Breast epithelium (tissue), 4 donors: ENCODE measurements at places on chromosomes 16 and 17. TPM values are rescaled to one million over a fixed set of nuclear protein-coding genes. Genes with fewer than 3 reads are reported as not detected.

- DNase-seq: no peak
Measured at GRCh38 chr17:31535581-31535981, 144.1 kb downstream of the RAB11FIP4 start.

- no peak for DNase-seq
Measured at GRCh38 chr17:66354472-66354871, 52.1 kb downstream of the PRKCA start.

GRCh38 chr16:61148930-61149329 is 887.3 kb downstream of the CDH8 start:
- DNase-seq: no peak

DNA sequence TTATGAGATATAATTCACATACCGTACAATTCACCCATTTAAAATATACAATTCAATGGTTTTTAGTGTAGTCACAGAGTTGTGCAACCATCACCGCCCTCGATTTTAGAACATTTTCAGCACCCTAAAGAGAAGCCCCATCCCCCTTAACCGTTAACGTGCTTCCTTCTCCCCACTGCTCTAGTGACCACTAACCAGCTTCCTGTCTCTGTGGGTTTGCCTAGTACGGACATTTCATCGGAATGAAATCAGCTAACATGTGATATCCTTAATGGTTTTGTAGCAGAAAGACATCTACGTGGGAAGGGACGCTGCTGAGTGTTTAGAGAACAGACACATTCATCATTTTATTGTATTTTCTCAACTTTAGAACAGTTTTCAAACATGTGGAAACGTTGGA is 80.8 kb upstream of the HSBP1 start:
- DNase-seq: no peak

DNA sequence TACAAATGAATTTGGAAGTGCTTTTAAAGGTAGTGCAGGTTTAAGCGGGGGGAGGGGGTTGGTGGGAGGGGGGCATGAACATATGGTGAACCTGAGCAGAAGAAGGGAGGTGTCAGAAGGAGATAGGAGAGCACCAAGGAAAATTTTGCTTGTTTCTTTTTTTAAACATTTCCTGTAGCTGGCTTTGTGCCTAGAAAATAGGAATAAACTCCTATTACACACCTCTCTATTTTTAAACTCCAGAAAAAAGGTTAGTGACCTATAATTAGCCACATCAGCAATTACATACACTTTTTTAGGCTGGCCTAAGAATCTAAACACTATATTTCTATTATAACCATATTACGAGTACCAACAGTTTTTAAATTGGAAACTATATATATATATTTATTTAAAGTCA is 159.1 kb downstream of the SKAP1 start:
- DNase-seq: no peak

- DNase-seq: no peak
Measured at GRCh38 chr17:75152922-75153779, 1.2 kb downstream of the JPT1 start.

- no peak for DNase-seq
Measured at GRCh38 chr17:77833769-77834168, 124.7 kb upstream of the TNRC6C start.

DNA sequence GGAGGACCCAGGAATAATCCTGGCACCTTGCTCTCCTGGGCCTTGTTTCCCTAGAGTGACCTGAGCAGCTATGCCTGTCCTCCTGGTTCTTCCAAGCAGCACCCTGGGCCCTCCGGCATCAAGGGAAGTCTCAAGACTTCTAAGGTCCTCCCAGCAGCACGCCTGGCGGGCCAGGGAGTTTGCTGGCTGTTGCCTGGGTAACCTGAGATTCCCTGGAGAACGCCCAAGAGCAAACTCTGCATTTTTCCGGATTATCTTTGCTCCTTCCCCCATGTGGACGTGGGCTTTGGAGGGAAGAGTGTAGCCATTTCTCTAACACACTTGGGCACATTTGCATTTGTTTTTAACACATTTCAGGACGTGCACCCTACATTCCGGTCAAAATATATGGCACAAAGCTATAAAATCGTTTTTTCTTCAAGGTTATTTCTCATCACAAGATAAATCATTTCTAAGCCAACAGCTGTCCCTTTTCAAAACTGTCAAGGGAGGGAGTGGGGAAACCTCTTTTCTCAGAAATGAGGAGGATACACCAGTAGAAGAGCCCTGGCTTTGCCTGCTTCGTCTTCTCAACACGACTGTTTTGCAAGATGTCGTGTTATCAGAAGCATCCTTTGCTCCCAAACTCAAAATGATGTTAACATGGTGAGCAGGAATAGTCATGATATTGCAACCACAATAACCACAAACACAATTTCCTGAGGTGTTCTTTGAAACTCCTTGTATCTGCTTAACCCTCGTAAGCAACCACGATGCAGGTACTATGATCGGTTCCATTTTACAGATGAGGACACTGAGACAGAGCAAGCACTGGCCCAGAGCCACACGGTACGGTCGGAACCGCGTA is 116.5 kb downstream of the ADCY9 start:
- no peak for DNase-seq

GRCh38 chr16:88631384-88631783 is 7.0 kb upstream of the IL17C start:
- DNase-seq: no peak

- DNase-seq: no peak
Measured at GRCh38 chr17:77145612-77146245, 5.0 kb downstream of the SEC14L1 start.

RRAD gene
- total RNA-seq: 7.7 TPM

GOT2 gene
- 45.2 TPM for total RNA-seq

SDR42E1 gene
- total RNA-seq: 6.9 TPM

ANKRD40CL gene
- total RNA-seq: not detected

GP2 gene
- total RNA-seq: 1.9 TPM

RGS9 gene
- 6.9 TPM for total RNA-seq

TBC1D3 gene
- not detected for total RNA-seq

NAGS gene
- 4.7 TPM for total RNA-seq
